NCI-H187 treated with DMSO at 0.1 percent for 48 hours (cell line): ENCODE measurements at places on chromosomes 6 and 20.

DNA sequence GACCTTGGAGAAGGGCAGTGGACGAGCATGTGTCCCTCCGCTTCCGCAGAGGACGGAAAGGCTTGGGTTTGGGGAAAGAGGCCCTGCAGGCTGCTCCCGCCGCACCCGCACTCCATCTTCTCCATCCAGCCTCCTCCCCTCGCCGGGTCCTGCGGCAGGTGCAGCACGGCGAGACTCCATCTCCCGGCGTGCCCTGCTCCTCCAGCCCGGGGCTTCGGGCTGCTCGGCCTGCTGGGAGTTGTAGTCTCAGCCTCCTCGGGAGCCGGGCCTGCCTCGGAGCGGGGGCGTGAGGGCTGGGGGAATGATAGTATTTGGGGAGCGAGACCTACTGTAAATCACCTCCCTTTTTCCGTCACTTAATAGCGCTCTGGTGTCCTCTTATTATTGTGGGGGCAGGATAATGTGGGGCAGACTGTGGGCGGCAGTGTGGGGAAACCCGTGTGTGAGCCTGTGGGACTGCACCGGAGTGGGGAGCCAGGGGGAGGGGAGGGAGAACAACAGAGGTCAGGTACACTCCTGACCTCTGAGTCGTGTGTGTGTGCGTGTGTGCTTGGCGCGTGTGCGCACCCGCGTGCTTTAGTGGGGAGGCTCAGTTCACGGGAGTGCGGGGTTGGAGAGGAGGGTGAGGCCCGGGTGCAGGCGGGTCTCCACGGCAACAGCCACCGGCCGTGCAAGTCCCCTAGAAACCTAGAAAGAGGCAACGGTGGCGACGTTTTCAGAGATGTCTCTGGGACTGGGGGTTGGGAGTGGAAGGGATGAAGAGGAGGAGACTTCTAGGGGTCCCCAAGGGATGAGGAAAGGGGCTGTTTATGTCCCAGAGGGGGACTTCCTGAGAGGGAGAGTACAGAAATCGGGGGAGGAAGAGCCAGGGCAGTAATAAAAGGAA, 4.1 kb downstream of the TTBK1 start:
- DNase-seq, result no peak

DNA sequence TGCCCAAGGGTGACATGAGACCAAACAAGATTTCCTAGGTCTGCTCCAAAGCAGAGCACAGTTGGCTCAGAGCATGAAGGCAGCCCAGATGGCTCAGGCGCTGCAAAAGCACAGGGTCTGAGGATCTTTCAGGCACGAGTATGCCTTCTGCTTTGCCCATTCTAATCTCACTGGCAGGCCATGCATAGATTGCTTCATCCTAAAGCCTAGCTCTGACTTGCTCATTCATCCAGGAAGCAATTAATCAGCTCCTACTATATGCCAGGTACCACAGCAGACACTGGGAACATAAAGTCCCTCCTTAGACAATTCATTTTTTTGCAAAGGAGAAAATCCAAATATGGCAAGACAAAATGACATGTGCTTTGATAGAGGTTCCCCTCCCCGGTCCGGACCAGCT, 31.2 kb downstream of the GPLD1 start:
- no peak for DNase-seq

GRCh38 chr6:48378884-48379407, 267.9 kb upstream of the PTCHD4 start:
- DNase-seq, result no peak

DNA sequence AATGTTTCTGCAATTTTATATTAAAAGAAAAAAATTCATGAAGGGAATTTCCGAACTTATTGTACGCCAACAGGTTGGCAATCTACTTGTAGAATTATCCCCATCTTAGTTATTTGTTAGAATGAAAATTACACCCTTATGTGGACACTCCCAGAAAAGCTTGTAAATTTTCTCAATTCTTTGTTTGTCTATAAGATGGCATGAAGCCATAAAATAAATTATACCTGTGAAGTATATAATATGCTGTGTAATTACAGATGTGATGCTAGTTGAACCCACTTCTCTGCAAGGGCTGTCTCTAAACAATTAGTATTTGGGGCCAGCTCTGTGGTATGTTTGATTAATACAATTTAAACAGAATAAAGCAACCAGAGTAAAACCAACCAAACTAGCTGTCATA, 52.1 kb upstream of the DSP start:
- no peak for DNase-seq

DNA sequence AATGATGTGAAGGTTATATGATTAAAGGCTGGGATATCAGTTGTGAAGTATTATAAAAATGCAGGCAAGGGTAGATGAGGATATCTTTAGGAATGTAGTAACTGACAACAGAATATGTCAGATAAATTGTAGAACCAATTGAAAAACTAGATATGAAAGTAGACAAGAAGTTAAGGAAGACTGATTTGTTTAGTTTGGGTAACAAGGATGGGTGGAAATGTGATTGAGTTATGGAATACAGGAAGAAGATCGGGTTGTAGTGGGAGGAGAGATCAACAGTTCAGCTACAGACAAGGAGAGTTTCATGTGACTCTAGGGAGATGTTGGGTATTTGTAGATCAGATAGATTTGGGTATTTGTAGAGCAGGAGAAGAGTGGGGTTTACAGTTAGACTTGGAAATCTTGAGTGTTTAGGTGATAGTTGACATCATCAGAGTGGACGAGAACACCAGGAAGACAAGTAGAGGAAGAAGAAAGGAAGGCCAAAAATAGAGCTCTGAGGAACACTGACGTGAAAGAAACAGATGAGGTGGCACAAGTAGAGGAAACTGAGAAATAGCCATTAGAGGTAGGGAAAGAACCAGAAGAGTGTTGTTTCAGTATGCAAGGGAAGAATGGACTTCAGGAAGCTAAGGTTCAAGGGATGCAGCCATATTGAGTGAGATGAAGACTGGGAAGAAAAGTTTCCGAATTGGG, 12.1 kb upstream of the TSPYL1 start:
- DNase-seq, result no peak

GRCh38 chr6:136549300-136550044, 750 bp downstream of the MAP7 start:
- no peak for DNase-seq

GRCh38 chr6:156511570-156511969, 265.6 kb upstream of the ARID1B start:
- no peak for DNase-seq

- DNase-seq, result no peak
These were observed 39.6 kb upstream of the NOX3 start for GRCh38 chr6:155495011-155495768.

DNA sequence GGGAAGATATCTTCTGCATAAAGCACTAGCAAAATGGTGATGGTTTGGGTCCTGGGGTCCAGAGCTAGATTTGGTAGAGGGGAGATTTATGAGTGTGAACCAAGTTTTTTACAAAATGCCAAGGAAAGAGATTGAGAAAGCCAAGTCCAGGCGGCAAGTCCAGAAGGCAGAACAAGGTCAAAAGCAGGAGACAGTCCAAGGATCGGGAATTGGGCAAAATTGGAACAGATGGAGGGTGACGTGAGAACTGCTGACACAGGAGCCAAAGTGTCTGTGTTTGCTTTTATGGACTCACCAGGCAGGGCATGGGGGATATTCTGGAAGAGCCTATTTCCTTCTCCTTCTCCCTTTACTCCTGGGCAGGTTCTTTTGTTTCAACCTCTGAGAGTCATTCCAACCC, 4.1 kb downstream of the NHLRC1 start:
- no peak for DNase-seq

- no peak for DNase-seq
These were observed 116.1 kb upstream of the CCN2 start for GRCh38 chr6:132067286-132067685.
